HCT116 (cell line): ENCODE measurements at places on chromosomes 2 and 18.

DNA sequence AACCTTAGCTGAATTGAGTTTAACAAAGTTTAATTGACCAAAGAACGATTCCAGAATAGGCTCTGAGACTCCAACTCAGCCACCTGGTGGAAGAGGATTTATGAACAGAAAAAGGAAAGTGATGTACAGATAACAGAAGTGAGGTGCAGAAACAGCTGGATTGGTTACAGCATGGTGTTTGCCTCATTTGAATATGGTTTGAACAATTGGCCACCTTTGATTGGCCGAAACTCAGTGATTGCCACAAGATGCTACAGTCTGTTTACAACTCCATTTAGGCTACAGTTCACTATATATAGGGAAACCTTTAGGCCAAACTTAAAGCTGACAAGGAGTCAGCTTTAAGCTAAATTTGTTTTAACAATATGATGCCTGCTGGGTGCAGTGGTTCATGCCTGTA lies 28.1 kb upstream of the SLC35G4 start:
- no peak overlapping the region for H3K4me3 ChIP-seq
- no peak for DNase-seq
- H3K27ac ChIP-seq, result no peak overlapping the region
- H3K36me3 ChIP-seq, result no peaks in the 10 kb centered on the region

DNA sequence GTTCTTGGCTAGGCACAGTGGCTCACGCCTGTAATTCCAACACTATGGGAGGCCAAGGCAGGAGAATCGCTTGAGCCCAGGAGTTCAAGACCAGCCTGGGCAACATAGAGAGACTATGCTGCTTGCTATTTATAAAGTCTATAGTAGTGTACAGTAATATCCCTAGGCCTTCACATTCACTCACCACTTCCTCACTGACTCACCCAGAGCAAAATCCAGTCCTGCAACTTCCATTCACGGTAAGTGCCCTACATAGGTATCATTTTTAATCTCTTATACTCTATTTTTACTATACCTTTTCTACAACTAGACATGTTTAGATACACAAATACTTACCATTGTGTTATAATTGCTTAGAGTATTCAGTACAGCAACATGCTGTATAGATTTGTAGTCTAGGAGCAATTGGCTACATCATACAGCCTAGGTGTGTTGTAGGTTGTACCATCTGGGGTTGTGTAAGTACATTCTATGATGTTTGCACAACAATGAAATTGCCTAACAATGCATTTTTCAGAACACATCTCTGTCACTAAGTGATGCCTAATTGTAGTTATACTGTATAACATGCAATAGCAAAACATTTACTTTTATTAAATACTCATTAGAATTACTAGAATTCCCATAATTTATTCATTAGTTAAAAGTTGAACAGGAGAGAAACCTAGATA lies 8.8 kb downstream of the DHX57 start:
- H3K4me1 ChIP-seq, result no peaks in the 10 kb centered on the region
- no peak for DNase-seq
- no peaks in the 10 kb centered on the region for H3K27me3 ChIP-seq
- no peak overlapping the region for H3K27ac ChIP-seq
- no peak overlapping the region for H3K4me3 ChIP-seq
- H3K36me3 ChIP-seq, result peaks cover 5% of the 10 kb centered on the region; the same call in 1 of the 2 replicates

DNA sequence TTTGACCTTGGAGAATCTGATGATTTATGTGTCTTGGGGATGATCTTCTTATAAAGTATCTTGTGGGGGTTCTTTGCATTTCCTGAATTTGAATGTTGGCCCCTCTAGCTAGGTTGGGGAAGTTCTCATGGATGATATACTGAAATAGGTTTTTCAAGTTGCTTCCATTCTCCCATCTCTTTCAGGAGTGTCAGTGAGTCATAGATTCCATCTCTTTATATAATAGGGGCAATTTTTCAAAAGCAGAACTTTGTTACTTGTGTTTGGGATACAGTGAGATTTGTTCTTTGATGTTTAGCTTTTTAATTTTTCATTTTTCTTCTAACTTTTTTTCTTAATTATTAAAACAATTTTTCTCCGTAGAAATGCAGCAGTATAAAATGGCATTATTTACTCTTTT lies 19.4 kb downstream of the TMEM87B start:
- no peak for DNase-seq
- no peaks in the 10 kb centered on the region for H3K27me3 ChIP-seq
- H3K36me3 ChIP-seq, result 0 out of 2 replicates have a peak, but pooled peaks cover 4% of the 10 kb centered on the region
- no peaks in the 10 kb centered on the region for H3K4me1 ChIP-seq

GRCh38 chr18:66553824-66554223 lies 50.1 kb downstream of the CDH19 start:
- no peaks in the 10 kb centered on the region for H3K4me1 ChIP-seq
- H3K4me3 ChIP-seq, result no peak overlapping the region
- no peaks in the 10 kb centered on the region for H3K36me3 ChIP-seq
- H3K27me3 ChIP-seq, result no peaks in the 10 kb centered on the region

GRCh38 chr2:74537140-74537539 lies 7.4 kb downstream of the HTRA2 start:
- no peaks in the 10 kb centered on the region for H3K36me3 ChIP-seq
- H3K4me3 ChIP-seq, result no peak overlapping the region
- H3K27ac ChIP-seq, result no peak overlapping the region
- DNase-seq, result no peak
- no peaks in the 10 kb centered on the region for H3K4me1 ChIP-seq
- H3K27me3 ChIP-seq, result no peaks in the 10 kb centered on the region

DNA sequence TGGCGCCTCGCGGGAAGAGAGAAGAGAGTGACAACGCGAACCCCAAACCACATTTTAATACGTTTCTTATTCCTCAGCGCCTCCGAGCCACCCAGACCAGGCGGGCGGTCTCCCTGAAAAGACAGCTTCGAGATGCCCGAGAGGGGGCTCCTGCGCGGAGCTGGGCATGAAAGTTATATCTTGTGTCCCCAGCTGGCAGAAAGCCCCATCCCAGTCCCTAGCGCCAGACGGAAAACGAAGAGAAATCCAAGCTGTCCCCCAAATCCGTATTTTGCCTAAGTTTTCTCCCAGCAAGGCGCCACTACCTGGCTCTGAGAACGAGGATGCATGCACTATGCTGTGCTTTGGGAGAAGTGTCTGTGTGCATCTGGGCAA lies 797 bp downstream of the NXPH2 start:
- no peaks in the 10 kb centered on the region for H3K27me3 ChIP-seq
- H3K4me3 ChIP-seq, result no peak overlapping the region
- H3K4me1 ChIP-seq, result no peaks in the 10 kb centered on the region
- H3K36me3 ChIP-seq, result no peaks in the 10 kb centered on the region
- no peak for DNase-seq

DNA sequence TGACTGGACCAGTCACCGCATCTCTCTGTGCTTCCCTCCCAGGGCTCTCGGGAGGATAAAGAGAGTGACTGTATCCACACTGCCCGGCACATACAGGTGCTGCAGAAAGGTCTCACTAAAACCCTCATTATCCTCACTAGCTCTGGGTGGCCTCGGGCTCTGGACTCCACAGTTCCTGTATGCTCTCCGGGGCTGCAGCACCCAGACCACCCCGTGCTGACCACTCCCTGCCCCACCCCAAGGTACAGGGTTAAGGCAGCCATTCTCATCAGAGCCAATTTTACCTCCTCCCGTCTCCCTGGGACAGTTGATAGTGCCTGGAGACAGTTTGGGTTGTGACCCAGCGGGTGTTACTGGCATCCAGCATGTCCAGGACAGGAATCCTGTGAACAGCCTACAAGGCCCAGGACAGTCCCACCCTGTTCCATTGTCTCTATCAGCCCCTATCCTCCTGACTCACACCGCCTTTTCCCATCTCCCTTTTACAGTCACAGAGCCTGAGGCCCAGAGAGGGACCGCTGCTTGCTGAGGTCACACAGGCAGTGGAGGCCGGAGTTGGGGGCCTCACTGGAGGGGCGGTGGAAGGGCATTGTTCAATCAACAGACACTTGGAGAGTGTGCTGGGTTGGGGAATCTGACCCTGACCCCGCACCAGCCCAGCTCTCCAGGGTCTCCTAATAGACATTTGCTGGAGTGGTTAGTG lies 1.7 kb downstream of the ZAP70 start:
- no peaks in the 10 kb centered on the region for H3K36me3 ChIP-seq
- no peak for DNase-seq
- H3K27me3 ChIP-seq, result no peaks in the 10 kb centered on the region
- H3K4me3 ChIP-seq, result no peak overlapping the region

DNA sequence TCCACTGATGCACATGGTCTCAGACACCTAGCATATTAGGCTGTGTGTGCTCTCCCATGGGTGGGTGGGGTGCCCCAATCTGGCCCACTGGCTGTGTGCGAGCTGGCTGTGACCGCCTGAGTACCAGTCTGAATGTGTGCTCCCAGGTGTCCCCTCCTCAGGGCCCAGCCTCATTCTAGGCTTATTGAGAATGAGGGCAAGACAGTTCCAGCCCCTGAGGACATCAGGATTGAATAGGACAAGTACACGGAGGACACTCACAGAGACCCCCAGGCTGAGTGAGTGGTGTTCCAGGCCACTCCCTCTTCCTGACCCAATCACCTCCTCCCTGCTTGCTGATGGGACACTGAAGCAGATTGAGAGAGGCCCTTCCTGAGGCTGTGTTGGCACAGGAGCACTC lies 116.1 kb upstream of the RAB6C start:
- H3K4me3 ChIP-seq, result no peak overlapping the region
- H3K27ac ChIP-seq, result no peak overlapping the region
- no peaks in the 10 kb centered on the region for H3K4me1 ChIP-seq
- no peaks in the 10 kb centered on the region for H3K27me3 ChIP-seq
- DNase-seq, result no peak

DNA sequence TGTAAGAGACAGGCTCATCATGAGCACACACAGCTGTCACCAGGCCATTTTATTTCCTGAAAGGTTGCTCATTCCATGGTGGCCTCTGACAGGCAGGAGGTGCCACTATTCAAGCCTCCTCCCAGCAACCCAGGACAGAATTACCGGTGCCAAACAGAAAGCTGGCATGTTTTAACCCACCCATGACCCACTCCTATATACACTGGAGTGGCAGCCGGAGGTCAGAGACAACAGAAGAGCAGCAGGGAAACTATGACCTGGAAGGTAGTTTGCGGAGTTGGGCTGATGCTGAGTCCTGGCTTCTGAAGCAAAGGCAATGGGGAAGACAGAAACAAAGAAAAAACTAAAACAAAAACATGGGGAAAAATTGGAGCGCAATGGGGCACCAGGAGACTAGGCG lies 2.3 kb downstream of the RFTN2 start:
- no peak overlapping the region for H3K4me3 ChIP-seq
- H3K4me1 ChIP-seq, result no peaks in the 10 kb centered on the region
- no peak for DNase-seq
- H3K27ac ChIP-seq, result no peak overlapping the region
- H3K27me3 ChIP-seq, result no peaks in the 10 kb centered on the region
- H3K36me3 ChIP-seq, result no peaks in the 10 kb centered on the region

DNA sequence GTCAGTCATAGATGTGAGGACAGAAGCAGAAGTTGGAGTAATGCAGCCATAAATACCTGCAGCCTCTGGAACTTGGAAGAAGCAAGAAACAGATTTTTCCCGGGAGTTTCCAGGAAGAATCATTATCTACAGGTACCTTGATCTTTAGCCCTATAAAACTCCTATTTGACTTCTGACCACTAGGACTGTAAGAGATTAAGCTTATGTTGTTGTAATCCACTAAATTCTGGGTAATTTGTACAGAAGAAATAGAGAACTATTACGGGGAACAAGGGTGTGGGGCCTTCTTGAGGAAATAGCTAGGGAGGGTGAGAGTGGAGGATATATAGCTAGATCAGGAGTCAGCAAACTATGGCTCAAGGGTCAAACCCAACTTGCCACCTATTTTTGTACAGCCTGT lies 353.2 kb downstream of the SLC4A3 start:
- H3K27ac ChIP-seq, result no peak overlapping the region
- no peaks in the 10 kb centered on the region for H3K27me3 ChIP-seq
- no peak for DNase-seq
- H3K36me3 ChIP-seq, result no peaks in the 10 kb centered on the region

GRCh38 chr2:25178976-25179375 lies 10.6 kb upstream of the POMC start:
- H3K27ac ChIP-seq, result no peak overlapping the region
- DNase-seq, result no peak
- no peaks in the 10 kb centered on the region for H3K36me3 ChIP-seq
- no peak overlapping the region for H3K4me3 ChIP-seq

DNA sequence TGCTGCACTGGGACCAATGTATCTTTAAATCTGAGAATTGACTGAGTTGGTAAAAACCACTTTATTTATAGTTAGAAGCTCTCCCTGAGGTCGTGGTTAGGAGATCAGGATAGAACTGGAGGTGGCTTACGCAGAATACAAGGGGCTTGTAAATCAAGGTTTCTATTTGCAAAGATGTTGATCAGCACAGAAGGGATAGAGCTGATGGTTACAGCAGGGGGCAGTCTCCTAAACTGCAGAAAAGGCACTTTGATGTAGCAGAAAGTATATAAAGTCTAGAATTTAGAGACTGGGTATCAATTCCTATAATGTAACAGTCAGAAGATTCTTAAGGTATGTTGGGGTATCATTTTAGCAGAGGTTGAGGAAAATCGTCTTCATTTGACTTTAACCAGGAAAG lies 25.2 kb upstream of the ACVR1 start:
- no peaks in the 10 kb centered on the region for H3K36me3 ChIP-seq
- H3K4me1 ChIP-seq, result peaks cover 7% of the 10 kb centered on the region; the same call in 1 of the 2 replicates
- no peak overlapping the region for H3K4me3 ChIP-seq
- no peak overlapping the region for H3K27ac ChIP-seq

DNA sequence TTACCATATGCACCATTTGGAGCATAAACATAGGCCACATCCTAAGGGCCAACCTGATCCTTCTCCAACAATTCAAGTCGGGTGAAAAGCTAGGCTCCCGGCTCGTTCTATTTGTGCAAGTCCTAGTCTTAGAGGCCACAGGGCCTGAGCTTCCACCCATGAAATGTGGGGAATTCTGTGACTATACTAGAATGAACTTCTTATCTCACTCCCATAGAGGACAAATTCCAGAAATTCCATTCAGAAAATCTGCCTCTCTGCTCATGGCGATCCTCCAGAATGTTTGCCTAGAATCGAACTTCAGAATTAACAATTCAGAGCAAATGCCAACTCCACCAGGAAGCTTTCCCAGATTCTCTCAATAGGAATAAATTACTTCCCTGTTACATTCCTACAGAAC lies 187.9 kb downstream of the BCL11A start:
- DNase-seq, result no peak
- no peaks in the 10 kb centered on the region for H3K4me1 ChIP-seq
- 0 out of 2 replicates have a peak, but pooled peaks cover 3% of the 10 kb centered on the region for H3K27me3 ChIP-seq

GRCh38 chr18:30929718-30930117 lies 112.8 kb downstream of the DSC3 start:
- no peak overlapping the region for H3K4me3 ChIP-seq
- H3K36me3 ChIP-seq, result no peaks in the 10 kb centered on the region

GRCh38 chr2:45433363-45433762 lies 177.7 kb downstream of the SRBD1 start:
- no peak for DNase-seq
- H3K4me1 ChIP-seq, result no peaks in the 10 kb centered on the region
- H3K36me3 ChIP-seq, result no peaks in the 10 kb centered on the region
- H3K27me3 ChIP-seq, result no peaks in the 10 kb centered on the region

GRCh38 chr2:95310651-95311050 lies 13.5 kb downstream of the KCNIP3 start:
- DNase-seq, result no peak
- no peaks in the 10 kb centered on the region for H3K36me3 ChIP-seq
- no peak overlapping the region for H3K4me3 ChIP-seq
- no peak overlapping the region for H3K27ac ChIP-seq
- no peaks in the 10 kb centered on the region for H3K27me3 ChIP-seq
